Activated CD4-positive, CD25-positive, alpha-beta regulatory T cell treated with anti-CD3 and anti-CD28 coated beads, Interleukin-2, amount 50 U/mL, for 24 hours (primary cell): ENCODE measurements at places on chromosomes 16 and 17.

DNA sequence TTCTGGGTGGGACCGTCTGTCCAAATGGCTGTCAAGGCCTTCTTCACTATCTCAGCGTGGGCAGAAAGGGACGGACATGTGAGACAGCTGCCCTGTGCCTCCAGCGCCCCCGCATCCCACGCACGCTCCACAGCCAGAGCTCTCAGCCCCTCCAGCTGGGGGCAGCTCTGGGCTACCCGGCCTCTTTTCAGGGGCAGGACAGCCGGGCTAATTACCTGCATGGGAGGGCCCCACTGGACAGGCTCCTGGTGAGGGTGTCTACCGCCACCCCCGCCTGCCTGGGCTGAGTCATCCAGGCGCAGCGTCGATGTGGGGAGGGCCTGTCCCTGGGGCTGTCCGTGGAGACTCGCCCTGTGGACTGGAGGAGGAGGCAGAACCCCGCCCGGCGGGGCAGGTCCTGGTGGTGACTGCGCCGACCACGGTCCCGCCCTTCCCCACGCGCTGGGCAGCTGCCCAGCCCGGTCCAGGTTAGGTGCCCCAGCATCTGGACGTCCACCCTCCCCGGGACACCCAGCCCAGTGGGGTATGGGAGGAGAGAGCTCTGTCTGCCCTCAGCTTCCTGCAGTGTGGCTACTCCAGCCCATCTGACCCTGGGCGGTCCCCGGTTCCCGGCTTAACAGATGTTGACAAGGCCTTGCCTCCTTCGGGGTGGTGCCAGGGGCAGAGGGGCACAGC lies 5.9 kb upstream of the METRNL start:
- no peak for ATAC-seq

GRCh38 chr17:73342050-73342522 lies 30.3 kb upstream of the CDC42EP4 start:
- no peak for ATAC-seq

GRCh38 chr17:68822719-68823289 lies 132.4 kb downstream of the ABCA8 start:
- no peak for ATAC-seq

DNA sequence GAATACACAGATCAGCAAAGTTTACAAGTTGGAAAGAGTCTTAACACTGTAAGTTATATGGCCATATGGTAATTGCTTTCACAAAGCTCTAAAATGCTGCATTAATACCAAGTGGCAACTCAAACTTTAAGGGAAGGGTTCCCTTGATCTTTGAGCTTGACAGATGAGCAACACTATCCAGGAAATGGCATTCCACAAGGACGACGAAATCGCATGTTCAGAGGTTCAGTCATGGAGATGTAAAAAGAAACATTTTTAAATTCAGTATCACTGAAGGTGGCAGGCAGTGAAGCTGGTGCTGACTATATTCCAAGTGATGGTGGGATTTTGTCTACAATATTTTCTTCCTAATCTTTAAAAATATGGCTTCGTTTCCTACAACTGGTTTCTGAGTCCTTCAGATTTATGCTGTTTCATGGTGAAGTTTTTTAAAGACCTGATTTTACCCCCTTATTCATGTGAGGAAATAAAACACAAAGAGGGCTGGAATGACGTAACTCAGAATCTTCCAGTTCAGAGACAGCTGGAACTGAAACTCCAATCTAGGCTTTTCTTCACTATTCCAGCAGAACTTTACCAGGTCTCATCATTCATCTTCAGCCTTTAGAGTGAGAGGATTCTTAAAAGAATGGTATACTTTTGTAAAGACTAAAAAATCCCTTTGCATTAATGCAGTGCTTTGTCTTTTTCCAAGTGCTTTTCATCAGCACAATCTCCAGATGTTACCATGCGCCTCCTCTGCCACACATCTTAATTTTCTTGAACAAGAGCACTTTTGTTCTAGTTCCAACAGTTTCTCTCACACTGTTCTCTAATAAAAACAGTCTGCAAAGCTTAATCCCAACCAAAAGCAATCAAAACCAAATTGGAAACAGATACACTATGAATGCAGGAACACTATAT lies 20.2 kb downstream of the CHCT1 start:
- ATAC-seq: no peak

DNA sequence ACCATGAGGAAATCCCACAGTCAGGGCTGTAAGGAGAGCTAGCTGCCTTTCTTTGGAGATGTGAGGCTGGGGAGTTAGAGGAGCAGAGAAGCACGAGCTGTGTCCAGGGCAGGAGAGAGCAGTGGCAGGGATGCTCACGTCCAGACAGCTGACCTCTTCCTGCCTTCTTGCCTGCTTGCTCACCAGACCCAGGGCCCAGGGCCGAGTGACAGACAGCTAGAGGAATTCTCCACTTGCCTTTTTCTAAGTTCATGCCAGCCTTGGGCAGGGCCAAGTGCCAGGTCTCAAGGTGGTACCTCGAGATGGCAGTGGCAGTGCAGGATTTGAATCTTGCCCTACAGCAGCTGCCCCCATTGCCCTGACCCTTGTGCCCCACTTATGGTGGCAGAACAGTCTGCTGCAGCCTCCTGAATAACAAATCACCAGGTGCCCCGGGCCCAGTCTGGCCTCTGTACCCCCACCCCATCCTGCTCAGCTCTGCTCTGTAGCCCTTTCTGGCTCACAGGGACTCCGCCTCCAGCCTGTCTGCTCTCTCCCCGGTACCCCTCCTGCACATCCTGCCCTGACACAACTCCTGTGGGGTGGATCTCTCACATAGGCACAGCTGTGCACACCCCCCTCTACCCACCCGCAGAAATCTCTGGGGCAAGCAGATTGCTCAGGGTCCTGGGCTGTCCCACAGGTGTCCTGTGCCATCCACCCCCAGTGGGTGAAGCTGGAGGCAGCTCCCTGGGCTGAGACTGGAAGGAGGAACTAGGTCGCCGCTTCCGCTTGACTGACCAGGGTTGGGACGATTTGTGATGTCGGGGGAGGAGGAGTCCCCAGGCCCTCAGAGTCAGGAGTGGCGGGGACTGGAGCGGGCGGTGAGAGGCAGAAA lies 25.9 kb downstream of the GRIN2C start:
- ATAC-seq: no peak

DNA sequence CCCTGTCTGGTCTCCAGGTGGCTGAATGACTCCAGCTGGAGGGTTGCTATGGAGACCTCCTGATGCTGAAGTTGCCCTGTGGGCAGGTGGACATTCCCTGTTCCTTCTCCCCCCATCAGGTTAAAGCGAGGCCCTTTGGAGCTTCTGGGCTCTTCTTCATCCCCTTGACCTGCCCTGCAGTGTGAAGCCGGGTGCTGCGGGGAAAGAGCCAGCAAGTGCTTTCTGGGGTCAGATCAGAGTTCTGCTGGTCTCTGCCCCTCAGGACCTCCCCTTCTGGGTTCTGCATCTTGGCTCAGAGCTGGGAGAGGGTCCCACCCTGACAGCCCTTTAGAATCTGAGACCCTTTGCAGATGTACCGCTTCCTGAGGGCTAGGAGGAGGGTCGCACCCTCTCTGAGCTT lies 25.1 kb downstream of the NKD1 start:
- no peak for ATAC-seq

DNA sequence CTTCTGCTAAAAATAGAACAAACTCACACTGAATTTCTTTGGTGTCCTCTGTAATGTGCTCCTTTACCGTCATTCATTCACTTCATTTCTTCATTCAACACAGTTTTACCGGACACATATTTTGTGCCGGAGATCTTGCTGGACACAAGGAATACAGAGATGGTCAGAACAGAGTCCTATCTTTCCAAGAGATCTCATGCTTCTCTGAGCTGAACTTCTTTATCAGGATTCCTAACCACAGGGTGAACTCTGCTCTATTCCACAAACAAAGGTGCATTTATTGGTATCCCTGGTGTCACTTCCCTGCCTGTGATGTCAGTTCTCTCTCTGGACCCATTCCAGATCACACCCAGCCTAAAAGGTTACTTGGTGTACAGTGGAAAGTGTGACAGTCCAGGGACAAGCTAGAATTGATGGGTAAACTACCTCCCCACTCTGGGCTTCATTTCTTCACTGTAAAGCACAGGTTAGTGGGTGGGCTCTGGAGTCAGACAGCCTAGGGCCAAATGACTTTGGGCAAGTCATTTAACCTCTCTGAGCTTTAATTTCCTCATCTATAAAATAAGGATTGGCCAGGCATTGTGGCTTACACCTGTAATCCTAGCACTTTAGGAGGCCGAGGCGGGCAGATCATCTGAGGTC lies 4.2 kb downstream of the IFI35 start:
- ATAC-seq: no peak

GRCh38 chr16:66878067-66878466 lies 2.2 kb upstream of the PDP2 start:
- ATAC-seq: peak; percentile 25

GRCh38 chr16:12170103-12171040 lies 193.8 kb downstream of the SNX29 start:
- no peak for ATAC-seq

GRCh38 chr17:48011405-48012150 lies 26.0 kb downstream of the COPZ2 start:
- ATAC-seq: peak; percentile 59

GRCh38 chr17:14331225-14331981 lies 30.5 kb downstream of the HS3ST3B1 start:
- no peak for ATAC-seq

GRCh38 chr17:64775701-64776570 lies 113.8 kb upstream of the SMURF2 start:
- no peak for ATAC-seq

- no peak for ATAC-seq
Observed at GRCh38 chr16:3348547-3349167, 7.0 kb upstream of the OR2C1 start.

DNA sequence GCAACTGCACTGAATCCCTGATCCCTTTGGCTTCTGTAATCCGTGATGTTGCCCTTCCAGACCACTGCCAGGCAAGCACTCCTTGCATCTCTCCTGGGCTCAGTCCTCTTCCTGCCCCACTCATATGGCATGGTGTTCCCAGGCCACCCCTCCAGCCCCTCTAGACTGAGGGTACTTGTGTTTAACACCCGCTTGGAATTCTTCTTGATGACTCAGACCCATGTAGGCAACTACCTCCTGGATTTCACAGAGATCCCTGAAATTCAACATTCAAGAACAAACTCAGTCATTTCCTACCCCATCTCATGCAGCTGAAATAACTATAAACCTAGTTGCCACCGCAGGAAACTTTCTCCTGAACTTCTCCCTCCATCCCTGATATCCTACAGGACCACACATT lies 541.9 kb upstream of the CDH11 start:
- ATAC-seq: no peak

DNA sequence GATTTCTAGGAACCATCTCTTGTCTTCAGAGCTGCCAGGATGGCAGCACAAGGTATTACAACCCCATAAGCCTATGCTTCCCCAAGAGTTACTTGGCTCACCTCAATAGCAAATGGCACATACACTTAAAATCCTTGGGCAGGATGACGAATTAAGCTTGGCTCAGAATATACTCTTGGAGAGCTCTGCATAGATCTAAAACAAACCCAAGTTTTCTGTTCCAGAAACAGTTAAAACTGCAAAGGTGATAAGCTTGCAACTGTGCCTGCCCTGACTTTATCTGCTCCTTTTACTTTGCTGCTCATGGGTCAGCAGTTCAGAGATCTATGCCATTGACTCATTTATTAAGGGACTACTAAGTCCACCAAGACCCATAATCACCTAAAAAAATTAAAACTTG lies 26.1 kb downstream of the XPO6 start:
- ATAC-seq: no peak

- no peak for ATAC-seq
Observed at GRCh38 chr17:62052765-62053338, 12.2 kb downstream of the MED13 start.

GRCh38 chr17:50056217-50056960 lies 479 bp downstream of the ITGA3 start:
- ATAC-seq: peak; percentile 76

GRCh38 chr16:23113185-23113584 lies 36.1 kb downstream of the USP31 start:
- no peak for ATAC-seq

DNA sequence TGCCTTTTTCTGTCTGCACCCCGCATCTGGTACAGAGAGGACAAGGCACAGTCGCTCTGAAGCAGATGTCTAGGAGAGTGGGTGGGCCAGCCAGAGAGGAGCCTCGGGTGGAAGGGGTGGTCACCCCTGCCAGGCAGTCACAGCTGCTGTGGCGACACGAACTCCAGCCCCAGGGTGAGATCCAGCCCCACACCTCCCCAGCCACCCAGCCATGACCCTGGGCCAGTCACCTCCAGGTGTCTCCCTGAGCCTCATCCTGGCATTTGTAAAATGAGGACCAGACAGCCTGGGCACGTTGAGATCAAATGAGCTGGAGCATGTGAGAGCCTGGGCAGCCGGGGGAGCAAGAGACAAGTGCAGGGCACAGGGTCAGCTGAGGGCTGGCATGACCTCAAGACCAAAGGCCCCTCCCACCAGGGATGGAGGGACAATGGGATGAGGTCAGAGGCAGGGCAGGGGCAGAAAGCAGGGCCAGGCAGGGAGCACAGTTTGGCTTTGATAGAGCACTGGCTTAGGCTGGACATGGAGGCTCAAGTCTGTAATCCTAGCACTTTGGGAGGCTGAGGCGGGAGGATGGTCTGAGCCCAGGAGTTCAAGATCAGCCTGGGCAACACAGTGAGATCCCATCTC lies 7.7 kb downstream of the ADAM11 start:
- ATAC-seq: no peak

- ATAC-seq: no peak
Observed at GRCh38 chr16:22352723-22353122, 21.7 kb downstream of the CDR2 start.

DNA sequence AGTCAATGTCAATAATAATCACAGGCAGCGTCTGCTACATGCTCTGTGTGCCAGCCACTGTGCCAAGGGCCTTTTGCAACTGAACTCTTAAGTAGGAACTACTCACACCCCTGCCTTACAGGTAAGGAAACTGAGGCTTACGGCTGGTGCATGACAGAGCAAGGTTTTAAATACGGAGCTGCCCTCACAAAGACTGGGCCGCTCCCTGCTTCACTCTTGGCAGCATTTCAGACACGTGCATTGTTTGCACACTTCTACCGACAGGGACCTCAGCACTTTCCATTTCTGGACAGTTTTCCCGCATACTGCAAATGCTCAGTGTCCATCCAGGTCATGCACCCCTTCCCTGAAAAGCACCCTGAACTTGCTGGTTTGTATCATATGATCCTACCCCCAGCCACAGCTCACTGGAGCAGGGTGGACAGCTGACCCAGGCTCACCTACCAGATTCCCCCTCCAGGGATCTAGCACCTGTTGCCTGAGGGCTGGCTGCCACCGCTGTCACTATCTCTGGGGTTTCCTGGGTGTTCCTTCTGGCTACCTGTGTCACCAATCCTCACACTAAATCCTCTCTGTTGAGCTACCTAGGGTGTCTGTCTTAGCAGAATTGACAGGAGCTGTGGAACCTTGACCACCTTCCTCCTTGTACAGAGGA lies 142.9 kb downstream of the C16orf78 start:
- no peak for ATAC-seq

- no peak for ATAC-seq
Observed at GRCh38 chr17:15379659-15380058, 38.3 kb upstream of the TEKT3 start.

DNA sequence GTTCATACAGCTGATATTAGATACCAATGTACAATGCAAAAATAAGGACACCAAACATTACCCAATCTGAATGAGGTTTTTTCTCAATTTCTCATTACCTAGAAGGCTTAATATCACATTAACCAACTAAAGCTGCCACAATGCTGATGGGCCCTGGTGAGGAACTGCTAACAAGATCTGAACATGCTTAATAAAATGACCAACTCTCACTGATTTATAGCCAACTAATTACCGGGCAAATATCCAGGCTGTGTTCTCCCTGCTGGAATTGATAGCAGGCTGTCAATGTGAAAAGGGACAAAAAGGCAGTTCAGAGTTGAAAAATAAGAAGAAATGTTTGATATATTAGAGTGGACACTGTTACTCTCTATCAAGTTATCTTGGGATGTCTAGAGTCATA lies 124.6 kb downstream of the TOX3 start:
- ATAC-seq: no peak

GRCh38 chr17:28421787-28422305 lies 15.8 kb upstream of the SLC46A1 start:
- ATAC-seq: no peak
